ENCODE measurements at places on chromosomes 5 and 9.

DNA sequence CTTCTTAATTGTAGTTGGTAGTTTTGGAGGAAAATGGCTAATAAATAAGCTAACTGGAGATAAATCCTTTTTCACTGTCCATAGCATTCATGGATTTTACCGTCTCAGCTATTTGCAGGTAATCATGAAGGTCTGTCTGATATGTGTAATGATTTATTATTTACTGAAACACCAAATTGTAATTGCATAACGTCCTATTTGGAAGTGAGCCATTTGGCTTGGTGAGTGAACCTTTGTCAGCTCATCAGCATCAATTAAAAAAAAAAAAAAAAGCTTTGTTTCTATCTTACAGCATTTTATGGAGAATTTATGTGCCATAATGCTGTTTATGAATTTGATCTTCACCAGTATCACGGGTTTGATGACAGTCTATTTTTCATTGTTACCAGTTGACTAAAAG is 20.2 kb downstream of the RECK start:
- peak; percentile 70 for DNase-seq

GRCh38 chr5:113050721-113051382 is 74.3 kb downstream of the DCP2 start:
- DNase-seq, result no peak

- no peak for DNase-seq
Measured at GRCh38 chr9:722388-722980, 119.0 kb upstream of the DMRT1 start.

- peak; percentile 55 for DNase-seq
Measured at GRCh38 chr9:128203707-128204551, 750 bp downstream of the DNM1 start.

DNA sequence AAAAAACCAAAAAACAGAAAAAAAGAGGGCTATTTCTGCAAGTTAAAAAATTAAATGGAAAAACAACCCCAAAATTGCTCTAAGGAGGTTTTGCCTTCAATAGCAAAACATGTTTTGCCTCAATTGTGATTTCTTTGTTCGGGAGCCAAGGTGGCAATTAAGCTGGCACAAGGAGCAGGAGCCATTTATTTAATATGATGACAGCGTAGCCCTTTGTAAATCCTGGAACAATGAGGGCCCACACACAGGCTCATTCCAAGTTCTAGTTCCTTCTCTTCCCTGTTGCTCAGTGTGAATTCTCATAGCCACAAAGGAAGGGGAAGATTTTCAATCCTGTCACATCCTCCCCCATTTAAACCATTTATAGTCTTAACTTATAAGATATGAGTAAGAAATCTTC is 353.2 kb downstream of the PDE4D start:
- peak; percentile 79 for DNase-seq

Data from NCI-H1105 treated with DMSO at 0.1 percent for 48 hours (cell line).